ENCODE measurements at places on chromosomes 5 and 9.

- no peak for DNase-seq
These were observed 951.9 kb upstream of the DMAC1 start for GRCh38 chr9:8751406-8751930.

GRCh38 chr5:139823757-139824355 is 28.2 kb downstream of the PSD2 start:
- DNase-seq, result no peak

GRCh38 chr5:130692770-130693169 is 472.3 kb downstream of the HINT1 start:
- DNase-seq, result no peak

DNA sequence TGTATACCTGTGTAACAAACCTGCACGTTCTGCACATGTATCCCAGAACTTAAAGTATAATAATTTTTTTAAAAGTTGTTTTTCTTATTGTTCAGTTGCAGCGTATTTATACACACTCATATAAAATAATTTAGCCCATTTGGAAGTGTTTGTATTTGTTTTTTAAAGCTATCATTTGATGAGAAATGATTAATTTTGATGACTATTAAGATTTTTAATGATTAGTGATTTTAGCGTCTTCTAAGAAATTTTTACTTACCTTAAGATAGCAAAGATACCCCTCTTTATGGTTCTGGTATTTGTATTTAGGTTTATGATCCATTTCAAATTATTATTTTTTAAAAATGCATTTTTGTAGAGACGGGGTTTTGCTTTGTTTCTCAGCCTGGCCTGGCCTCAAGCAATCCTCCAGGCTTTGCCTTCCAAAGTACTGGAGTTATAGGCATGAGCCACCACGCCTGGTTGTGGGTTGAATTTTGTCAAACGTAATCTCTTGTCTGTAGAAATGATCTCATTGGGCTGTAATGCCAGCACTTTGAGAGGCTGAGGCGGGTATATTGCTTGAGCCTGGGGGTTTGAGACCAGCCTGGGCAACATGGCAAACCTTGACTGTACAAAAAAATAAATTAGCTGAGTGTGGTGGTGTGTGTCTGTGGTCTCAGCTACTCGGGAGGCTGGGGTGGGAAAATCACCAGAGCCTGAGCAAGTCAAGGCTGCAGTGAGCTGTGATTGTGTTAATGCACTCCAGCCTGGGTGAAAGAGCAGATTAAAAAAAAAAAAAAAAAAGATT is 26.9 kb downstream of the CSNK1G3 start:
- DNase-seq, result no peak

DNA sequence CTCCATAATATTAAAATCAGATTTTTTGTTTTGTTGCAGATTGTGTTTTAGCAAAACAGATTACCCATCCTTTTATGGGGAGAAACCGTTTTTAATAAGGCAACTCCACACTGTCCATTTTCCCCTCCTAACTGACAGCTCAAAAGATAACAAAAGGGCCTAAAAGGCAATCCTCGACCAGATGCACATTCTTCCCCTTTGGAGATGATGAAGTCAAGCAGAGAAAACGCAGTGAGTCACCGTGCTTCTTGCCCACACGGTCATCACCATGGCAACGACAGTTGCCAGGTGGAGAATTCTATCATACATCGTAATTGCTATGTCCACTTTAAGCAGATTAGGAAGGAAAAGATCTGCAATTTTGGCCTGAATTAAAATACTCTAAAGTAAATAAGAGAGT is 96.4 kb downstream of the DIRAS2 start:
- no peak for DNase-seq

Data from right forelimb (tissue), 1 donor.